Stimulated activated CD4-positive, alpha-beta T cell treated with anti-CD3 and anti-CD28 coated beads, Interleukin-12 subunit alpha, Interleukin-12 subunit beta, amount 100 ng/mL, for 4 hours (primary cell): ENCODE measurements at places on chromosomes 12 and 14.

DNA sequence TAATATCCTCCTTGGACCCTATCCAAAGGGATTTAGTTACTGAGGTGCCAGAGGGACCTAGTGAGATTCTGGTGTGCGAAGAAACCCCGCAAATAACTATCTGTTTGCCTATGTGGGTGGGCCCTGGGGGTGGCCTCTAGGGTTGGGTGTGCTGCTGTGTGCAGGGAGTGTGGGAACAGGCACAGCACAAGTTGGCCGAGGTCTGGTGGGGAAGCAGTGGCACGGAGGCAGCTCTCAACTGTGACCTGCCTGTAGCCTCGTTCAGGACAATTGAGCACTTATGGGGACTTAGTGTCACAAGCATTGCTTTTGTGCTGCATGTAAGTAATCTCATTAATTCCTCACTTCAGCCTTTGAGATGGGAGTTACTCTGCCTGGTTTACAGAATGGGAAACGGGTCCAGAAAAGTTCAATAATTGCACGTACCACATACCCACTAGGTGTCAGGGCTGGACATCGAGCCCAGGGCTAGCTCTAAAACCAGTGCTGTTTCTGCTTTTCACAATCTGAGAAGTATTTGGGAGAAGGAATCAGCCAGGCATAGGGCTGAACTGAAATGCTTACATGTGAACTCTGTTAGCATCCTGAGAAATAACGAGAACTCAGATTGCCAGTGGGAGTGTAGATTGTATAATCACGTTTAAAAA lies 58.8 kb downstream of the TECPR2 start:
- no peak for DNase-seq

GRCh38 chr14:73325630-73326299 lies 88.5 kb downstream of the PAPLN start:
- no peak for DNase-seq

- DNase-seq: no peak
These were observed 48.2 kb upstream of the MAP3K9 start for GRCh38 chr14:70857496-70857890.

GRCh38 chr12:107645630-107646333 lies 39.8 kb upstream of the PWP1 start:
- no peak for DNase-seq

GRCh38 chr14:25953532-25954139 lies 644.2 kb downstream of the NOVA1 start:
- no peak for DNase-seq
